ENCODE measurements at places on chromosomes 2 and 18. TPM values are rescaled to one million over a fixed set of nuclear protein-coding genes. Genes with fewer than 3 reads are reported as not detected.

Gene SLC9A4
- not detected for polyA plus RNA-seq

- peak; percentile 67 for DNase-seq
These were observed 5.8 kb upstream of the RTN4 start for GRCh38 chr2:55056024-55056521.

DNA sequence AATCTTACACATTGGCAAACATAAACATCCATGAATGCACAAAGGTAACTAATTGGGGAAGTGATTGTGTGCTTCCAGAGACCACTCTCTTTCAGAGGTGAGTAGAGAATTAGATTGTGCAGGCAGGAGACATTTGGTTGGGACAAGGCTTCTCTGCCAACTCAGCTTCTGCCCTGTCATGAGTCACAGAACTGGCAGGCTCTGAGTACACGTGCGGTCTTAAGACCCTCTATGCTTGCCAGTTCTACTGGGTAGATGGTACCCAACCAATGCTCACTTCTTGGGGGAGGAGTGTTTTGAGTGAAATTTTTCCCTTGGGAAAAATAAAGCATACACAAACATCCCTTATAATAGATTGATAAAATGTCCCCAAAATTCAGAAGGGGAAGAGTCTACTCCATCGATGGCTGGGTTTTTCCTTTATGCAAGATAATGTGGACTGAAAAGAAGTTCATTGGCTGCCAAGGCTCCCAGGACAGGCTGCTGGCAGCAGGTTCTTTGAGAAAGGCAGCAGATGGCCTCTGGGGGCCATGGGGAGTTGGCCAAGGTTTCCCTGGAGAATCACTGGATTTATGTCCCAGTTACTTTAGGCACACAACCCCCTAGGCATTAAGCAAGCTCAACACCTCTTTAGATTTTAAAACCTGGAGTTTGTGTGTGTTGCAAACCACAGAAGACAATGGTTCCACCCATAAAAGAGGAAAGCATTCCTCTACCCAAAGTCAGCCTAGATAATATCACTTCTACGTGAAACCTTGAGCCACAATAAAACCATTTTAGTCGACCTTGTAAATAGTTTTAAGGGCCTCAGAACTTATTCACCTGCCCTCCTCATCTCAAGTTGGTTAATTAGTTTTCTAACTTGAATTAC lies 417.0 kb downstream of the TXNL1 start:
- DNase-seq: no peak

DNA sequence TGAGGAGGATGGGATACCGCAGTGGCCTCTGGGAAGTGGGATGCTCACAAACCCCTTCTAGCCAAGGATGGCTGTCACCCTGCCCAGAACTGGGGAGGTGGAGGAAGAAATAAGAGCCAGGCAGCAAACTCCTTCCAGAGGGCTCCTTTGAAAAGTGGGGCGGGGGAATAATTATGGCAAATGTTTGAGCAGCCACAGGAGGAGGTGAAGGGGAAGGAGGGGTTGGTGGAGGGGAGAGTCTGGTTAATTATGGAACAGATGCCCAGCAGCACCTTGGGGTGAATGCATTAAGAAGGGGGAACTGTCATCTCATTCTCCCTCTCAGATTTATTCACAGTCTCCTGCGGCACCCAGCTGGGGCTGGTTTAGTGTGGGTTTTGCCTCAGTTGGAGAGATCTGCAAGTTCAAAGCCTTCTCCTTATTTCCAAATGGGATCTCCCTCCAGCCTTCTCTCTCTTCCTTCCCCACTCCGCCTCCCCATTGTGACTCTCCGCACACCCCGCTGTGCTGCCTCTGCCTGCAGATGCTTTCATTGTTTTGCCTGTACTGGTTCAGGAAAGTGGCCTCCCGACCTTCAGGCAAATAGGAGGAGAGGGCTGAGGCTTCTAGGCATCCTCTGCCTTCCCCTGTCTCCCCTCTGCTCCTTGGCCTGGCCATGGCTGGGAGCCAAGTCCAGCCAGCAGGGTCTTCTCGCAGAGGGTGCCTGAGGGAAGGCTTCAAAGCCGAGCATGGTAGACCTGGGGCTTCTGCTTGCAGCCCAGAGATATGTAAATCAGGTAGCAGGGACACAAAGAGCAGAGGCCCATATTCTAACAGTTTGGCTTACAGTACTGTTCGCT lies 457.2 kb upstream of the MEX3C start:
- no peak for DNase-seq

DNA sequence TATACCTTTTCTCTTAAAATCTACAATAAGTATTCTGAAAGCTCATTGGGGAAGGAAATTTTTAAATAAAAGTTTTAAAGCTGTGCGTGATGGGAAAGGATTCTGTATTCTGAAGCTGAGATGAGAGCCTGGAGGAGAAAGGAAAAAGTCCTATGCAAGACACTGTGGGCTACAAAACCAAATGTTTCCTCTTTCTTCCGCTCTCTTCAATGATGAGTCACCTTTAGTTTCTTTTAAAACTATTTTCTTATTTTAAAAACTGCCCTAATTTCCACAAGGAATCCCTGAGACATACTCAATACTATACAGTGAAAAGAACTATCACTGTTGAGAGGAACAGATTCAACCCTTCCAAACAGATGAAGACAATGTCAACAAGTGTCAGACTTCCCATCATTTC lies 87.4 kb downstream of the INO80D start:
- DNase-seq: no peak

DNA sequence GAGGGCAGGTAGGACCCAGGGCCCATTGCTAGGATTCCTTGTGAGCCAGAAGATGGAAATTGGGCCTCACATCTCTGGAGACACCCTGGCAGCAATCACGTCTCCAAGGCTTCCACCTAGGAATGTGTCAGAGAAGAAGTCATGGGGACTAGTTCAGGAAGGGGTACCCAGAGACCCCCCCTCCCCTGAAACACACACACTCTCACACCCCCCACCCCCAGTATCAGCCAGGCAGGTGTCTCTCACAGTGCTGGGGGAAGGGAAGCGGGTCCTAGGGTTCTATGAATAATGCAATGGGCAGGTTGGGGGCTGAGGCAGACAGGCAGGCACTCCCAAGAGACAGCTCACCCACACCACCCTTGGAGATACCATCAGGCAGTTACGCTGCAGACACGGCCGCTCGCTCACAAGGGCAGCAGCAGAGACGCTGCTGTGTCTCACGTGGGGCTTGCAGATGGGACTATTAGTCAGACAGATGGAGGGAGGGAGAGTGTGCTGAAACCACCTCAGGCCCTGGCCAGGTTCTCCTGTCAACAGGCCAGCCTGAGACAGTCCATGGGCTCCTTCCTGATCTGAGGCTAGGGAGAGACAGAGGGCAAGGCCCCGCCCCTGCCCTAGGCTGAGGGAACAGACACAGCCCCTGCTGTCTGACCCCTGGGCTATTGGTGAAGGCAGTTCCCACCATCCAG lies 134.6 kb downstream of the CYP26B1 start:
- no peak for DNase-seq
